Stimulated activated CD8-positive, alpha-beta memory T cell treated with anti-CD3 and anti-CD28 coated beads, Interleukin-2, amount 100 ng/mL, for 1 hour (primary cell): ENCODE measurements at places on chromosomes 12 and 14.

DNA sequence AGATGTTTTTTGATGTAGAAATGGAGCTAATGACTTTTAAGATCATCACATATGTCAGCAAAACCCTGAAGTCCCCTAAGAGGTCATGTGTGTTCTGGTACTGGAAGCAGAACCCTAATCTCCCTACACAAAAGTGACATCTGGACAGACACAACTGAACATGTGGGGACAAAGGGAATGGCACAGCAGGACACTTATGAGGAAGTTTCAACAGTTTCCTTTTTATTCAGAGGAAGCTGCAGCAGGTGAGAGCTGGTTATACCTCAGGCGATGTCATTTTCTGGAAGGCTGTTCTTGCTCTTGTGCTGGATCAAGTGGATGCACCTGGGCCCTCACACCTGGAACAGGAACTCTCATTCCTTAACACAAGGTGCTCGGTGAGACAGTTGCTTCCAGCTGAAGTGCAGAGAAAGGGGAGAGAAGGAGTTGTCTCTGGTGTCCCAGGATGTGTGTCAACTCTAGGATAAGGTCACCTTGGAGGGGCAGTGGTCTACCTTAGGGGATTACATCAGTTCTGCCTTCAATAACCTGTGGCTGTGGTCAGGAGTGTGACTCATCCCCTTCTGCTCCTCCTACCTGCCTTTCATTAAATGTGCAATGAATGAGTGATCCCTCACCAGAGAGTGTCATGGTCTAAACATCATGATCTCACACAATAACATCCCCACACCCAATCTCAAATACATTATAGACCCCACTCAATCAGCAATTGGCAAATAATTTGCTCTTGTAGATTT is 463.4 kb downstream of the TMEM121 start:
- no peak for DNase-seq

DNA sequence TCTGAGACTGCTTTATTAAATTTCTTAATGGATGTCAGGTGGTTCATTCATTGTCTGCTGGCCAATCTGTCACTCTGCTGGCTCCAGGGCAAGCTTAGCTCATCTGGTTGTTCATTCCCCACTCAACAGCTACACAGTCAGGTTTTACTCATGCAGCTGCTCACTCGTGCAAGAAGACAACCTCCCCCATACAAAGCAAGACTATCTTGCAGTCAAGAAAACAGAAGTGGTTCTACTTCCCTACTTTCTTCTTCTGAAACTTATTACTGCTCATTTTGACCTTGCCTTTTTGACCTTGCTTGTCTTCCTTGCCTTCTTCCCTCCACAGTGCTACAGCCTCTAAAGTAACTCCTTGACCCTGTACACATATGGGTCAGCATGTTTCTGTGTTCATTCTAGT is 277.9 kb downstream of the SSPN start:
- DNase-seq, result no peak

DNA sequence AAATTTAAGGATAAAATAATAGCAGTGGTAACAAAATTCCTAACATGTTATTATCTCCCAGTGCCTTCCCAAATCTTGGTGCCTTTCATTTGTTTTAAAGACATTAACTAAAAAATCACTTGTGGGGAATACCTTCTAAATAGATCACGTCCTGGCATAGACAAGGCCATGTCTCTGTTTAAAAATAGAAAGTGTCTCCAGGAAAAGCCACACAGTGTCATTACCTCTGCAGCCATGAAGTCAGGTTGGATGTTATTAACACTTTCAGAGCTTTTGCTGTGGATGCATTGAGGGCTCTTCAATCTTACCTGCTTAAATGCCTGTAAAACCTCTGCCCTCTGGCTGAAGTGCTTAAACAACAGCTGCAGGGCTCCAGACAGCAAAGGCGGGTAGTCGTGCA is 211.1 kb downstream of the ITPR2 start:
- DNase-seq, result no peak

- no peak for DNase-seq
Measured at GRCh38 chr14:22303589-22304195, 285.3 kb downstream of the DAD1 start.

GRCh38 chr12:48787791-48788523 is 932 bp downstream of the ADCY6 start:
- no peak for DNase-seq

- DNase-seq, result no peak
Measured at GRCh38 chr12:49189731-49190716, 1.1 kb upstream of the TUBA1A start.

GRCh38 chr14:73620268-73620667 is 8.0 kb downstream of the ACOT6 start:
- DNase-seq, result no peak

- DNase-seq, result no peak
Measured at GRCh38 chr12:108337235-108338223, 1.6 kb downstream of the CMKLR1 start.

GRCh38 chr14:73283608-73284379 is 46.5 kb downstream of the PAPLN start:
- no peak for DNase-seq

DNA sequence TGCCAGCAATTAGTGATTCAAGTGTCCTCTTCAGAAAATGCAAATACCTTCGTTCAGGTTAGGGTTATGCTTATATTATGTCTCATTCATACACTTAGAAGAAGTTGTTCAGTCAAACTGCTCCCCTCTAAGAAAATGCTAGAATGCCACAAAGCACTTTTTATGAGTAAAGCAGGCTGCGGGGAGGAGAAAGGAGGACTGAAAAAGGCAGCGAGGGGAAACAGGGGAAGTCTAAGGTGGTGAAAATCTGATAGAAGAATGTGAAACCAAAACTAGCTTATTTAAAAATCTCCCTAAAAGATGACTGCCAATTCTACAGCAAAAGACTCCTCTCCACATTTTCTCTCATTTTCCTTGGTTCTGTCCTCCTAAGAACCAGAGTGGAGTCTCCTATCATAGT is 70.1 kb downstream of the PRKD1 start:
- no peak for DNase-seq

DNA sequence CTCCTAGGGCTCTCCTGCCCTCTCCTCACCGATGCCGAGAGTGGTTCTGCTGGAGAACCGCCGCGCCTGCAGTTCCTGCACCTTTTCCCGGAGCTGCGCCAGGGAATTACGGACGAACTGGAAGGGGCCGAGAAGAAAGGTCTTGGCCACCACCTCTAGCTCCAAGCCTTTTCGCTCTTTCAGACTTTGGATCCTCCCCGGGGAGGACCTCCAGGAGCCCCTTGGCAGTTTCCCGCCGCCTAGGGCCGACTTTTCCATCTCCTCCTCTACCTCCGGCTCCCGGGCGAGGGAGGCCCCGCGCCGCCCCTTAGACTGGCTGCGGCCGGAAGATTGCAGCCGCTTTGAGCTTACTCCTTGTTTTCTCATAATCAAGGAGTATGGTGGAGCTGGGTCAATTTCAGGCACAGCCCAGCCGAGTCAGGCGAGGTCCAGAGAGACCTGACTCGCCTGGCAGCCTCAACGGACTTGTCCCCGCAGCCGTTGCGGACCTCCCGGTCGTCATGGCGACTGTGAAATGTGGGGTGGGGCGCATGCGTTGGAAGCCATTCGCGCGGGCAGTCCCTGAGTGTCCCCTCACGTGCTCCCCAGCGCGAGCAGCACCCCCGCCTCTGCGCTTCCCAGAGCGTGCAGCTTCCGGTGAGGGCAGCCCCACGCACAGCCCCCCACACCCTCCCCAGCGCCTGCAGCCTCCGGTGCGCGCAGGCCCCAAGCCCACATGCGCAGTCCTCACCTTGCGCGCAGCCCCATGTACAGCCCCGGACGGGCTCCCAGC is at the start of gene DPY19L2:
Gene DPY19L2 (minus strand): TSS at position 466 of the 772 bp plus-strand sequence. CDS start 100 bp downstream, at position 366.
- peak; percentile 8 for DNase-seq

DNA sequence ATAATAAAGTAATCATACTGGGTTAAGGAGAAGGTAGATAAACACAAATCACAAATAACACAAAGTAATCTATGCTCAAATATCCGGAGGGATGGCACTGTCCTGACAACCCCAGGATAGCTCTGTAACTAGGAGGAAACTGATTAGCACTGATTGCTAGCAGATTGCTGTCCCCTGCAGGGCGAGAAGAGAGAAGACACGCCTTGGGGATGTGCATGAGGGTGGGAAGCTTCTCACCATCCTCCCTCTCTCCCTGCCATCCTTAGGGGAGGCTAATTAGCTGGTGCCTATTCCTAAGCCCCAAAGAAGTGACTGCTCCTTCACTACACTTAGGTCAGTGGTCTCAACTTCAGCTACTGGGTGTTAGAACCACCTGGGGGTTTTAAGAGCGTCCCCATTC is 27.0 kb upstream of the TMEM260 start:
- DNase-seq, result no peak

- no peak for DNase-seq
Measured at GRCh38 chr12:122184517-122184916, 1.6 kb downstream of the LRRC43 start.

DNA sequence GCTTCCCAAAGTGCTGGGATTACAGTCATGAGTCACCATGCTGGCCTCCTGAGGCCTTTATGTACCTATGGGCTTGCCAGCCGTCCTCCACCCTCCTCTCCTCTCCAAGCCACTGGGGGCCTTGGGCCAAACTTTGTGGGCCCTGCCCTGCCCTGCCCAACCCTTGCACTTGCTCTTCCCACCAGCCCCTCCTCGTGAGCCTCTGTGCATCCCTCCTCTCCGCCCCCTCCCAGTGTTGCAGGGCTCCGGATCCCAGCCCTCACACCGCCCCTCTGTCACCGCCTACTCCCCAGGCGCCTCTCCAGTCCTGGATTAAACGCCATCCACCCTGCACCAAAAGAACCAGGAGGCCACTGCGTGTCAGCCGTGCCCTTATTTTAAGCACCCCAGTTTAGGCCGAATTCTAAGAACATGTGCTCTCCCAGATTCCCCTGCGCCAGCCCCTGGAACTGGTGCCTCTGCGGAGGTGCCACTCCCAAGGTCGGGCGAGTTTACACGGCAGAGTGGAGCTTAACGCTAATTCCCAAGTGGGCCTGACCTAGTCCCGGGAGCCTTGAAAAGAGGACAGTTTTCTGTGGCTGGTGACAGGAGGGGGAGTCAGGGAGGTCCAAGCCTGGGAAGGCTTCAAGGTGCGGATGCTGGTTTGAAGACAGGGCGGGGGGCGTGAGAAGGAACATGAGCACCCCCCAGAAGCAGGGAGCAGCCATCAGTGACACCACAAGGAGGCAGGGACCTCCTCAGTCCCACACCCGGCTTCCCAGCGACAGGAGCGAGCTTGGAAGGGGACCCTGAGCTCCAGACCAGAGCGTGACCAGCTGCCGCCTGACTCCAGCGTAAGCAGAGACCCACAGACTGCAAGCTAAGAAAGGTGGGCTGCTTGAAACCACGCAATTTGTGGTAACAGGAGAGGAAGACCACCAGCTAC is 21.2 kb upstream of the CDCA4 start:
- no peak for DNase-seq

- no peak for DNase-seq
Measured at GRCh38 chr12:692274-692673, 29.0 kb upstream of the NINJ2 start.

- DNase-seq, result no peak
Measured at GRCh38 chr14:55416866-55417265, 5.2 kb upstream of the ATG14 start.
